ENCODE measurements at places on chromosomes 1 and 21.

DNA sequence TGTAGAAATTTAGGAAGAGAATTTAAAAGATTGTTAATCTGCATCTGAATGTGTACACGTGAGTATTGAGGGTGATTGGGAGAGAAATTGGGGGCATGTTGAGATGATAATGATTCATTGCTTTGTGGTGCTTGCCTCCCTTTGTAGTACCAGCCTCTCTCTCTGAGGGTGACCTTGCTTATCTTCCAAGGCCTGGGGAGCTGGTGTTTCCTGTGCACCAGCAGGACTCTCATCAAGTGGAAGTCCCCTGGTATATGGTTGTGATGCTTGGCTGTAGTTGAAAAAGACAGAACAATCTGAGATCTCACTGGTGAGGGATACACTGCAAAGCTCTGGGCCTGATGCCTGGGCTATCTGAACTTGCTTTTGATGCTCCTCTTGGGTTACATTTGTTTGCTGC is 4.0 kb downstream of the TCHHL1 start:
- DNase-seq = no peak

DNA sequence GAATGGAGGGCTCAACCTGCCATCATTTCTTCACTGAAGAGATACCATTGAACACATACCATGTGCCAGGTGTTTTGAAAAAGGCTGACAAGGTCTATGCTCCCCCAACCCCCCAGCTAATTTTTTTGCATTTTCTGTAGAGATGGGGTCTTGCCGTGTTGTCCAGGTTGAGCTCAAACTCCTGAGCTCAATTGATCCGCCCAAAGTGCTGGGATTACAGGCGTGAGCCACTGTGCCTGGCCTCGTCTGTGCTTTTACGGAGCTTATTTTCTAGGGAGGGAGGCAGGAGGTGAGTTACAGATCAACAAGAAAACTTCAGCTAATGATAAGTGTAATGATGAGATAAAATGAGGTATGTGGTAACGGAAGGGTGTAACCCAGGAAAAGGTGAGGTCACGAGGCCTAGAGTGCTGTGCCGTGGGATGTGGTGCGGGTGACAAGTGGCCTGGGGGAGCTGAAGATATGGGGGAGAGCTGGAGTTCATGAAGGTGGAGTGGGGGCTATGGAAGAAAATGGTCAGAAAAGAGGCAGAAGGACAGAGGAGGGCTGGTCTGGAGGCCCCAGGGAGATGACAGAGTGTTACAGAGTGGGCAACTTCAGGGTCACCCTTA is 28.2 kb downstream of the FAAH start:
- no peak for DNase-seq

DNA sequence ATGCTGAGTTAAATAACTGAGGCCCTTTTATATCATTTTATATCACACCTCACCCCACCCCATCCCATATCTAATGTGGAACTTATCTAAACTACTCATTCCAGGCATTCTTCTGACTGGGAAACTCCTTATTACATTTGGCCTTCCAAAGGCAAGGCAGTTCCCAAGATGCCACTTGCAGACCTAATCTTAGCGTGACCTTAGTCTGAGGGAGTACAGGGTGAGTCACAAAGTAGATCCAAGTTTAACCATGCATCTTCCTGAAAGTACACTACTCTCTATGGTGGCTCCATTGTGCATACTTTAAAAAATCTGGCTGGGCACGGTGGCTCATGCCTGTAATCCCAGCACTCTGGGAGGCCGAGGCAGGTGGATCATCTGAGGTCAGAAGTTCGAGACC is 353.6 kb upstream of the C1orf87 start:
- DNase-seq = no peak

DNA sequence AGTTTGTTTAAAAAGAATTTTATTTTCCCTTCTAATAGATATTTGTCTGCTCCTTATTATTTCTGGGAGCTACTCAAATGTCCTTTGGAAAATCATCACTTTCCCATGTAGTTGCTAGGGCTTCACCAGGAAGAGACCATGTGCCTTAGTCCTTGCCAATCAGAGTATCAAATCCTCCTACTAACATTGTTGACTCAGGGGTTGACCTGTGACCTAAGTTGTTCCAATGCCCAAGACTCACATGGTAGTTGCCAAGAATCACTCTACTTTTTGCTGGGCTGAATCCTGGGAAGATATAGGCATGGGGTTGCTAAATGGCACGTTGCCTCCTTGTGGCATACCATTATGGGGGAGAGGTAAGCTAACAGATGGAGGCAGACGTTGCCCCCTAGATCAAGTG is 58.2 kb upstream of the FOXD3 start:
- DNase-seq = no peak

DNA sequence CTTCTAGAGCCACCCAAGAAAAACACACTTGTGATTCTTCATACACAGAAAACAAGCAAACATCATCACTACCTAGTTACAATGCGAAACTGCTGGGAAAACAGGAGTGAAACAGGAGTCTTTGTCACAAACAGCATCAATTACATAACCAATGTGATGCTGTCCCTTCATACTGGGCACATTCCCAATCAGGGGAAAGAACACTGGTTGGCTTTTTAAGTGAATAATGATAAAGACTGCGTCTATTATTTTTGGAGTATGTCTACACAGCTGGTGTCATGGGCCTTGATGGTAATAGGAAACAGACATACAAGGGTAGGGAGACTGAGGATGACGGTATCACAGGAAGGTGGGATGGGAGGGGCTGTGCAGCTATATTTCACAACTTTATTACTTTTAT is 43.3 kb downstream of the SIPA1L2 start:
- DNase-seq = no peak

DNA sequence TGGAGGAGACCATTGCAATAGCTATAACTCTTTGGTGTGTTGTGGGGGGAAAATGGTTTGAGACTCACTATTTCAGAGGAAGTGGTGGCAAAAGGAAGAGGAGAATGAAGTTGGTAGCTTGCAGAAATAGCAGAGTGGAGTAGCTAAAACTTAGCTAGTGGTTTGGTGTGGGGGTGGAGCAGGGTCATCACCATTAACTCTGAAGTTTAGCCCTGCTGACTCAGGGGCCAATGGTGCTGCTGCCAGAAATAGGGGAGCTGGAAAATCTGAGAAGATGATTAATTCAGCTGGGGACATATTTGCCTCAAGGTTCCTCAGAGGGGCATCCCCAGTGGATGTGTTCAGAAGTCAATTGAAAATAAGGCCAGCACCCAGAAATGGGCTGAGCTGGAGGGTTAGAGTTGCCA is 65.4 kb downstream of the RUNX1 start:
- peak; percentile 72 for DNase-seq

- no peak for DNase-seq
Observed at GRCh38 chr1:175901076-175901836, 157.9 kb upstream of the TNR start.

GRCh38 chr1:236288620-236288976 is 6.8 kb upstream of the ERO1B start:
- DNase-seq = no peak

GRCh38 chr1:71787699-71788098 is 494.6 kb downstream of the NEGR1 start:
- no peak for DNase-seq

GRCh38 chr1:39409055-39409816 is 82.2 kb upstream of the BMP8A start:
- DNase-seq = no peak

- DNase-seq = no peak
Observed at GRCh38 chr21:45571641-45572040, 29.4 kb upstream of the SLC19A1 start.

DNA sequence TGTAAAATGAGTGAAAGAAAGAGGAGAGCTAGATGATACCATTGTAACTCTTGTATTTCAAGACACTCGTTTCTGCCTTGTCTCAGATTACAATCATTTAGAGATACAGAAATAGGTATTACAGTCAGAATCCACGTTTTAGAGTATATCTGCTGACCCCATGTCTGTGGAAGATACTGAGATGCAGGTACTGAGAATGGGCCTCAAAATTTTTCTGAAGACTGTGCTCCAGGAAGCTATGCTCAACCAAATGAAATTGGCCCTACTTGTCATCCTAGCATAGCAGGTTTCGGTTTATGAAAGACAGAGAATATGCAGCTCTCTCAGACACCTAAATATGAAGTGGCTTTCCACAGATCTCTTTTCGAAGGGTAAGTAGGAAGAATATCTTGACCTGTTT is 6.0 kb upstream of the WARS2 start:
- no peak for DNase-seq

DNA sequence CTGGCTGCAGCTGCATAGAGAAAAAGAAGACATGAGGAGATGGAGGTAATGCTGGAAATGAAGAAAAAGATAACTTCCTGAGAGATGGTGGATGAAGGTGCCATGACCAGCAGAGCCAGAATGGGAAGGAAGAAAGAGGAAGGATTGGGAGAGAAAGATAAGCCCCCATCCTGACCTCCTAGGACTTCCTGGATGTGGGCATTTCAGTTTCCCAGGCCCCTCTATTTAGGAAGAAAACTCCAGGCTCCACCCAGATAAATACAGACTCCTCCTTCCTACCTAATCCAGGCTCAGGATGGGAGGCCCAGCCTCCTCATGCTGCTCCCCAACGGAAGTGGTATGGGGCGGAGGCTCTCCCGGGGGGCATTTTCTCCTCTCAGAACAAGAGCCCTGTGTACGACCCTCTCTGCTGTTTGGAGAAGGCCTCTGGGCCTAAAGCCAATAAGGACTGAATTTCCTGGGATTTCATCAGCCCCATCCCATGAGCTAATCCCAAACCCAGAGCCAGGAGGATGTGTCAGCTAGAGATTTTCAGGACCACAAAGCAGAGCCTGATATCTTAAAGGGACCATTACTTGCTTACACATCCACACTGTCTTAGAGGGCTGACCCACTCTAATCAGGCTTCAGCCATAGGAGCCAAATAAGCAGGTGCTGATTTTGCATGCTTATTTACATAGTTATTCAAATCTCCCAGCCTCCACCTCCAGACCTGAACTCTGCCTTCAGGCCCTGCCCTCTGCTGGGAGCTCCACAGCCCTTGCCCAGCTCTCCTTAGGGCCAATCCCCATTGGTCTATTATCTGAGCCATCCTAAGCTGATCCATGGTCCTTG is 5.1 kb upstream of the ARHGEF2 start:
- DNase-seq = no peak

DNA sequence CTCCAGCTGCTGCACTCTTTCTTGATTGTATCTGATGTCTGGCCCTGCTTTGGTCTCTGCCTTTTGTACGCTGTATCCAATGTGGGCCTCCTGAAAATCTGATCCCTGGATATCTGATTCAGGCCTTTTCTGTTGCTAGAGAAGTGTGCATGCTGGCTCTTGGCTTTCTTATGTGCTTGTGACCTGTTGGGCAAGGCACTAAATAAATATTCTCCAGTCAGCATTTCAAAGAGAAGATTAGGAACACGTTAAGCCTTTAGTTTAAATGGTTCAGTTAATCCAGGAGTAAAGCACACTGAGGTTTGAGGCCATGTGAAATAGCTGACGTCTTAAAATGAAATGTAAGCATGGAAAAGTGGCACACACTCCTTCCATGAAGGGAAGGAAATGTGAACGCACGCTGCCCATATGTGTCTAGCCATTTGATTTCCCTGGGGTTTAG is 9.3 kb upstream of the F3 start:
- DNase-seq = no peak

- no peak for DNase-seq
Observed at GRCh38 chr21:34557261-34557660, 45.3 kb upstream of the KCNE1 start.

- DNase-seq = no peak
Observed at GRCh38 chr1:29156543-29157268, 25.0 kb downstream of the SRSF4 start.

GRCh38 chr1:193069748-193070385 is 10.5 kb downstream of the RO60 start:
- no peak for DNase-seq

DNA sequence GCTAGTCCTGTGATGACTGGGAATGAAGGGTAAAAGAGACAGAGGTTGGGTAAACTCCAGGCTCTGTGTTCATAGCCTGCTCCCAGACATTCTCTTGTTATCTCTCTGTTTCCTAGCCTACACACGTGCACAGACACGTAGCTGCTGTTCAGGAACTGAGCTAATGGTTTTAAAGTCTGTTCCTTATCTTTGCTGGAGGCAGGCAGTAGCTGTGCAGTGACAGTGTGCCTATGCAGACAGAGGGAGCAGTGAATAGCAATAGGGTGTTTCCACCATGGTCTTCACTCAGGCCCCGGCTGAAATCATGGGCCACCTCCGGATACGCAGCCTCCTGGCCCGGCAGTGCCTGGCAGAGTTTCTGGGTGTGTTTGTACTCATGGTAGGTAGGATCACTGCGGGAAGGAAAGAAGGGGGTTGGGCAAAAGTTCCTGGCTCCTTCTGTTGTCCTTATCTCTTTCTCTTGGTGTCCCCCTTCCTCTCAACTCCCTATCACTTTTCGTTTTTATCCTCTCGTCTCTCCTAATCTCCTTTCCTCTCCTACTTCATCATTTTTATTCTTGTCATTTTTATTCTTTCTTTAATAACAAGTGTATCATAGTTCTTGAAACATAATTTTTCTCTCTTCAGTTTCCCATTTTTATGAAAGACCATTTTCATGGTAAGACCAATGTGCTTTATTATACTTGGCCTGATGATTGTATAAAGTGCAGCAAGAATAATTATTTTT is at the start of gene AQP10:
Gene AQP10, plus strand, starts transcription at position 212 of the 727 bp plus-strand sequence. Its CDS starts 63 bp downstream, at position 275.
- no peak for DNase-seq

GRCh38 chr21:35732788-35733187 is 327.5 kb downstream of the SETD4 start:
- DNase-seq = no peak

GRCh38 chr1:231727171-231727570 is 100.6 kb downstream of the DISC1 start:
- no peak for DNase-seq

DNA sequence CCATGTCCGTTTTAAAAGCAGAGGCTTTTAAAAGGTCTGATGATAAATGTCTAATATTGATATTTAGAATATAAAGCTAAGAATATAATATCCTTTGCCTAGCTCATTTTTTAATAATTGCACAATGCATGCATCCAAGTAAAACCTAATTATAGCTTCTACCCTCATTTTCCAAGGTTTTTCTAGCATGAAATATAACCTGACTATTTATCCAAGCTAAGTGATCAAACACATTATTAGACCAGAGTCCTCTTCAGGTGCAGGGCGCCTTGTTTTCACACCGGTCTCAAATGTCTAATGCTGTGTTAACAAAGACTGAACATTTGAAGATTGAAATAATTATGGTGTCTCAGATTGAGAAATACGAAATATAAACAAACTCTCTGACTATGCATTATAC is 648.9 kb upstream of the CXADR start:
- no peak for DNase-seq
